Muscle of arm (tissue), 14 donors: ENCODE measurements at places on chromosomes 2 and 18.
A peak's percentile ranks its signal among the peaks of the same experiment; 100 is the strongest.

DNA sequence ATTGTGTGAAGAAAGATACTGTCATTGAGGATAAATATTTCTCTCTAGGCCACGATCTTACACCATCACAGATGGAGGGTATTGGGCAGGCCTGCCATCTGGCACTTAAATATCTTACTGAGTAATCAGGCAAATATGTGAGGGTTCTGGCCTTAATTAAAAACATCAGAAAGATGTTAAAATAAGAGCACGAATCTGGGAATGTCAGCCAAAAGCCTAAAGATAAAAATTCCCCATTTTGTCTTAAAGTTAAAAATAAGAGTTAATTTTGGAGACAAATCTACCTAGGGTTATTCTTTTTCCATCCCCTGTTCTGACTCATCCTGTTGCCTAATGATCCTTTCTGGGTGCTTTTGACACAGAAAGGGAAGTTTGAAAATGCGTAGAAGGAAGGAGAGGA lies 121.0 kb downstream of the SUCLG1 start:
- DNase-seq, result no peak

- DNase-seq, result no peak
Observed at GRCh38 chr2:65504814-65505697, 72.7 kb upstream of the SPRED2 start.

DNA sequence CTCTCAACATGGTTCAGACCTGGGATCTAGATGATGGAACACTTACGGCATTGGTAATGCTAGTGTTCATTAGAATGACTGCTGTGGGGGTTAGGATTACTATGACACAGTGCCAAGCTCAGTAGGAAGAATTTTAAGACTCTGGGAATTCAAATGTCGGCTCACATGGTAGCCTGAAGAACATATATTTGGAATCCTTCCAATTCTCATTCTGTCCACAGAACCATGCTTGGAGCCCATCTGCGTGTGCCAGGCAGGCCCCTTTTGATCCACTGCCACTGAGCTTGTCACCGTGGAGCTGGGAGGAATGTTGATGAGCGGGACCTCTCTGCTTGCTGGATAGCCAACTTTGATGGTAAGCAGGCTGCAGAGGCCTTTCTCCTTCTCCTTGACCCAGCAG lies 322.0 kb upstream of the SOX11 start:
- no peak for DNase-seq

- no peak for DNase-seq
Observed at GRCh38 chr2:79909521-79909920, 395.0 kb downstream of the LRRTM1 start.

GRCh38 chr2:144165599-144166250 lies 354.2 kb downstream of the ZEB2 start:
- no peak for DNase-seq

DNA sequence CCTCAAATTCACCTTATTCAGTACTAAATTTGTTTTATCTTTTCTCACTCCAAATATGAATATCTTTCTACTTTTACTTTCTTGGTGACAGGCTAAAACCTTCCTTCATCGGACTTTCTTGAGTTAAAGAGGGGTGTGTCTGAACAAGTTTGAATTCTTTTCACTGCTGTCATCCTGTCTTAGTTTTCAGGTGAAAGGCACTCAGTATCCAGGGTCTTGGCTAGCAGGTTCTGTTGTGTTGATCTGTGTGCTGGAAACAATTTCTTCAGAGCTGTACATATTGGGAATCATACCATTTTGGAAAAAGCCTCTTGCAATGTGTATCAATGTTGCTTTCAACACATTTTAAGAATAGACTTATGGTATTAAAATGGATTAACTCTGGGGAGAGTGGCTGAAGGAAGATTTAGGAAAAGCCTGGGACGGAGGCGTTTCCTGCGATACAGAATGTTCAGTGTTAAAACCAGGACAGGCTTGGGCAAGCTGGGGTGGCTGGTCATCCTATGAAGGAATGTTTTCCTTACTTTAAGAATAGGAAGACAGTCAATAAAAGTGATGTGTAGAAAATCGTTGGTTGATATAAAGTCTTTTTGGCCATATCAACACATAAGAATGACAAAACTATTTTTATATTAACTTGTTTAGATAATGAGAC lies 350.7 kb upstream of the SPRED2 start:
- DNase-seq, result no peak

DNA sequence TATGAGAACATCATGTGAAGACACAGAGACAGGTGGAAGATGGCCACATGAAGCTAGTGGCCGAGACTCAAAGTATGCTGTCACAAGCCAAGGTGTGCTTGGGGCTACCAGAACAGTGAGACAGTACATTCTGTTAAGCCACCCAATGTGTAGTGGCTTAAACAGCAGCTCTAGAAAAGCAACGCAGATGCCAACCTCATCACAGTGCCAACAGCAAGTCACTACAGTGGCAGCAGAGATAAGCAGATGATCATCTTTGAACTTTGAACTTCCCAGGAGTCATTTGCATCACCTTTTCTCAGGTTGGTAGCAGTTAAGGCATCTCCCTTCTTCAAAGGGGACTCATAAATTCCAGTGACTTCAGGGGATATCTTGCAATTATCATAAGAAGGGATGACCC lies 394.4 kb downstream of the LRP1B start:
- DNase-seq, result no peak

- DNase-seq, result no peak
Observed at GRCh38 chr2:54209379-54209778, 46.6 kb downstream of the TSPYL6 start.

DNA sequence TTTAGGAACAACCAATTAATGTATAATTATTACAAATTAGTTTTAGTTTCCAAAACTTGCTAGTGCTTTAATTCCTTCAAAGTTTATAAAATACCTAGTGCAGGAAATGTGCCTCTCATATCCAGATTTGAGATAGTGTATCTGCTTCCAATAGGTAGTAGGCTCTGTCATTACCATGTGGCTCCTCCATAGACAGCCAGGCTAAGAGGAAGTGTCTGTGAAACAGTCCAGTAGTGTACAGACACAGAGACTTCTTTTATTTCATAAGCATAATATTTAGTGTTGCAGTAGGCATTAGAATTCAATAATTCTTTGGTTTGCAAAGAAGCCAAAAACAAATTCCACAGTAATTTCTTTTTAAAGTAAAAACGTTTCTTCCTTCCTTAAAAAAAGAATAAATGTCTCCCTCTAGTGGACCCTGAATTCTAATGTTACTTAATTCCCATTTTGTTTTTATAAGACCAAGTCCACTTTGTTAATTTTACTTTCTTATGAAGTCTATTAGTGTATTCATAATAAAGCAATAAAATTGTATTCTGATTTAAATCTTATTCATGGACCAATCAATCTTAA lies 101.2 kb downstream of the NEB start:
- DNase-seq, result no peak

DNA sequence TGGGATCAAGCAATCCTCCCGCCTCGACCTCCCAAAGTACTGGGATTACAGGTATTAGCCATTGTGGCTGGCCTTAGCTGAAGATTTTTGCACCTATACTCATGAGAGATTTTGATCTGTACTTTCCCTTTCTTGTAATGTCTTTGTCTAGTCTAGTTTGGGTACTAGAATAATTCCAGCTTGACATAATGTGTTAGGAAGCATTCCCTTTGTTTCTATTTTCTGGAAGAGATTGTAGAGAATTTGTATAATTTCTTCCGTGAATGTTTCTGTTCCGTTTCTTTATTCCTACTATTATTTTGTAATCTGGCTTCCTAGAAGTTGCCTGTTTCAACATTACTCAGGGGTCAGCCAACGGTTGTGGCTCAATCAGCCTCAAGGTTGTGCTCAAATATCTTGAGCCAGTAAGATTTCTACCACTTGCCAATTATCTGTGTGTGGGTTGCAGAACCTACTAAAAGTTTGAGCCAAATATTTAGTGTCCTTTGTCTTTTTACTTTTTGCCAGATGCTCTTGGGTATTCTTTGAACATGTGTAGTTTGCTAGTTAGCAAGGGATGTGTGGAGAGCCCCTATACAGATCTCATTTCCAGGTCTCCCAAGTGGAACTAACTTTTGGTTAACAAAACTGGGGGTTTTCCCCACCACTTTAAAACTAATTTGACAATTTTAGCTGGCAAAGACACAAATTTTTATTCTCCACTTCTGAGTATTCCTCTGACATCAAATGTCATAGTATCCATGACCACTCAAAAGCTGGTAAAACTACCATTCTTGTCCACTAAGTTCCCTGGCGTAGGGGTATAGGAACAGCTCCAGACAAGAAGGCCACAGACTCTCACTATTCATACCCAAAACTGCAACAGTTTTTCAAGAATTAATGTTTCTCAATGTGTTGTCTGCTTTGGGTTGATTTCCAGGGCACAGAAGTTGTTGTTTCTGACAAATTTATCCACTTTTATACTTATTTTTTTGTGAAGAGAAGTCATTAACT lies 42.8 kb upstream of the BAZ2B start:
- DNase-seq, result peak; percentile 57

- no peak for DNase-seq
Observed at GRCh38 chr2:226738191-226738820, 61.3 kb downstream of the IRS1 start.

DNA sequence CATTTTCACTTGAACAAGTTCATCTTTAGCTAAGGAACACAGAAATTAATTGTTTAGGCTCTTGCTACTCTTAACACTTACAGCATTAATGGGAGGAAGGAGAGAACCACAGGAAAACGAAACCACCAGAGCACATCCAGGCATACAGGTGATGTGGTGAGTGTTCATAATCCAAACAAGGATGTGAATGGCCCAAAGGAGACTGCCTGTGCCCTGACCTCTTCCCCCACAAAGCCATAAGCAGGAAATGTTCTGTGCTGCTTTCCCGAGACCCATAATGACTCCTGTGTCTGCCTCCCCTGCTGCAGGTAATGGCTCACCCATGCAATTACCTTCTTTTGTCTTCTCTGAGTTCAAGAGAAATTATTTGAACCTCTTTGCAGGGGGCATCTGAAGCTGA lies 295.9 kb upstream of the LINC00305 start:
- no peak for DNase-seq

DNA sequence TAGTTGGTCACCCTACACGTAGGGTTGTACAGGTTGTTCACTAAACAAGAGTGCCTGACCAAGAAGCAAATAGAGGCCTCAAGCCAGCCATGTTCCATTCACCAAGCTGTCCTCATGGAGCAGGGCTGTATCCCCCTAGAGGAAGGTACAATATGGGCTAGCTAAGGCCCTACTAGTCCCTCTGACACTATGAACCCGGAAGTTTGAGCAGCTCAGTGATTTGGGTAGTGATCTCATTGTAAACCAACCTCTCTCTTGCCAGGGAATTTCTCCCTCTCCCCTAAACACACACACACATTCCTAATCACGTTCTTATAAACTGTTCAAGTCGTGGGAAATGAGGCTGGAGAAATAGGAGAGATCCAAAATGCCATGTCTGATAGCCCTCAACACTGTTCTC lies 6.7 kb upstream of the CYS1 start:
- DNase-seq, result no peak

DNA sequence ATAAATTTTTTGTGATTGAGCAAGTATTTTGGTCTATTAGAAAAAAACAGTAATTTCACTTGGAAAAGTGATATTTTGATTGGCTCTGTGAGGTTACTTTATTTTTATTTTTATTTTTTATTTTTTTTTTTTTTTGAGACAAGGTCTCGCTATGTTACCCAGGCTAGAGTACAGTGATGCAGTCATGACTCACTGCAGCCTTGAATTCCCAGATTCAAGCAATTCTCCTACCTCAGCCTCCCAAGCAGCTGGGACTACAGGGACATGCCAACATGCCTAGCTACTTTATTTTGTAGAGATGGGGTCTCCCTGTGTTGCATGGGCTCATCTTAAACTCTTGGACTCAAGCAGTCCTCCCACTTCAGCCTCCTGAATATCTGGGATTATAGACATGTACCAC lies 60.9 kb upstream of the MGAT5 start:
- DNase-seq, result no peak

DNA sequence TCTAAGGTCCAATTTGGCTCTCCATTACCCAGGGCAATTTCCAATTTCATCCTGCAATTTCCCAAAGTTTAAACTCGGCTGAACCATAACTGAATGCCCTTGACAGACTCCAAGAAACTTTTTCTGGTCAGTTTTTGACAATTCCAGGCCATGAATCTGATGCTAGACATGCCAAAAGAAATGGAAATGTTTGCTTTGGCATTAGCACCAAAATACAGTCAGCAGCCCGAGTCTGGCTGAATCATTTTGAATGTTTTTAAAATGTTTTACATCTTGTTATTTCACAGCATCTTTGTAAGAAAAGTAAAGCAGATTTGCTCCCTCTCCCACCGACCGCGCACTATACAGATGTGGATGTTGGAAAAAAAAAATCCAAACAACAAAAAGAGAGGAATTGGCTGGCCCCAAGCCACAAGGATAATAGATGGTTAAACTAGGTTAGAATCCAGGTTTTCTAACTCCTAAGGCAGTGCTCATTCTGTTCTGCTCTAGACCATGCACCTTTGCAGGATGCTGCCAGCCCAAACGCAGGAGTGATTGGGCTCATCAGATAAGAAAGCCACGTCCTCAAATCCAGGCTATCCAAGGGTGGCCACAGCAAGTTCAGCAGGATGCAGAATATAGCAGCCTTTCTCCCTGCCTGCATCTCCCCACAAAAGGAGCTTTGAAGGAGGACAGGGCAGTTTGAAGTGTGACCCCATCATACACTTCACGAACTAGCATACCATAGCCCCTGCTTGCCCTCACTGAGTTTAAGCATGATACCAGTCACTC lies 167.5 kb downstream of the ALK start:
- DNase-seq, result no peak

GRCh38 chr18:48149020-48149685 lies 218.7 kb upstream of the SMAD2 start:
- no peak for DNase-seq
